Stimulated activated CD4-positive, alpha-beta T cell treated with anti-CD3 and anti-CD28 coated beads, Interleukin-15, amount 100 ng/mL, for 24 hours (primary cell): ENCODE measurements at places on chromosomes 11 and 22.

- DNase-seq, result no peak
These were observed 19.8 kb downstream of the USP35 start for GRCh38 chr11:78208257-78209165.

DNA sequence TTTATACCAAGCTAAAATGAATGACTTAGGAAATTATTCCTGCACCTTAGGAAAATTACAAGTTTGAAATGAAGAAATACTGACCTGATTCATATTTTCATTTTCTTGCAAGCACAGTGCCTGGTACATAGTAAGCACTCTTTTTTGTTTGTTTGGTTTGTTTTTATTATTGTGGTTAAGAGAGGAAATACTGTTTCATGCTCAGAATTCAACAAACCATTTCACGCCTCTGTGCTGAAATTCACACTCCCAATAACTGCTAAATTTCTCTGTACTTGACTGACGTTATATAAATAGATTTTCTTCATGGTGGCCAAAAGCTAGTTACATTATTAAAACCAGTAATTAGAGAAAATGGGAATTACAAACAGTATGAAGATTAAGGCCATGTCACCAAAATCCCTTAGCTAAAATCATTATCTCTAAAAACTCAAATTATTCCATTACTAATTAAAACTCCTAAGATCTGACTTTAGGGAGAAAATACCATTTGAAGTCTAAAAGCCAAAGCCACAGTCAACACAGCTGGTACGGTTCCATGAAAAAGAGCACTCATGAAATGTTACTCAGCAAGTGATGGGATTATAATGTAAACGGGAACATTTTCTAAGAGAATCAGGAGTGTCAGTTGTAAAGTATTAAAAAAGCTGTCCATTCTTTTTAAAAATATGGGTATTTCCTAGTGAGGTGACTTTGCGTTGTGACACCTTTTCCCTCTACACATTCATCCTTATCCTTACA, 77.8 kb upstream of the DDI1 start:
- no peak for DNase-seq

DNA sequence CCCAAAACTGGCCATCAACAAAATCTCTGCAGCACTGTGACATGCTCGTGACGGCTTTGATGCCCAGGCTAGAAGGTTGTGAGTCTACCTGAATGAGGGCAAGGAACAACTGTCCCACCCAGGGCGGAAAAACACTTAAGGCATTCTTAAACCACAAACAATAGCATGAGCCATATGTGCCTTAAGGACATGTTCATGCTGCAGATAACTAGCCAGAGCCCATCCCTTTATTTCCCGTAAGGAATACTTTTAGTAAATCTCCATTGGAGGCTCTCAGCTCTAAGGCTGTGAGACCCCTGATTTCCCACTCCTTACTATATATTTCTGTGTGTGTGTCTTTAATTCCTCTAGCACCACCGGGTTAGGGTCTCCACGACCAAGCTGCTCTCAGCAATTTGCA, 3.4 kb downstream of the CHORDC1 start:
- no peak for DNase-seq

- DNase-seq, result no peak
These were observed 88.1 kb downstream of the RTL6 start for GRCh38 chr22:44409974-44410316.

DNA sequence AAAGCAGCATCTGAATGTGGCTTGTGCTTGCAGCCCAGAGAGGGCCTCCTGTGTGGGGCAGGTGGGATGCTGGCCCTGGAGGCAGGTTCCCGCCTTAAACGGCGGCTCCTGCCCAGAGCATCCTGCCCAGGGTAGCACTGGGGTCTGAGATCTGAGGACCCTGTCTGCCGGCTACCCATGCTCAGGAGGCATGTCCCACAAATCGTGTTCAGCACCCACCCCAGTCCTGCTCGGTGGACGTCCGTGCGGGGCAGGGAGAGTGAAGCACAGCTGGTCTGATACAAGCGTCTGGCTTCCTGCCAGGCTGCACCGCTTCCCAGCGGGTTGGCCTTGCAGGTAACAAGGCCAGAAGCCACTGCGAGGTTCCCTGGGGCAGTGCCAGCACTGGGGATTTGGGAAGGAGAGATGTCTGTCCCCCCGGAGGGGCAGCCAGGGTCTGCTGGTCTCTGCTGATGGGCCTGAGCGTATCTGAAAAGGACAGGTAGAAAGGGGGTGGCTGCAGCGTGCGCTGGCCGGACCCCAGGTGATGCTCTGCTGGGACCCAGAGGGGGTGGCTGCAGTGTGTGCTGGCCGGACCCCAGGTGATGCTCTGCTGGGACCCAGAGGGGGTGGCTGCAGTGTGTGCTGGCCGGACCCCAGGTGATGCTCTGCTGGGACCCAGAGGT, 3.6 kb downstream of the TRABD start:
- no peak for DNase-seq

DNA sequence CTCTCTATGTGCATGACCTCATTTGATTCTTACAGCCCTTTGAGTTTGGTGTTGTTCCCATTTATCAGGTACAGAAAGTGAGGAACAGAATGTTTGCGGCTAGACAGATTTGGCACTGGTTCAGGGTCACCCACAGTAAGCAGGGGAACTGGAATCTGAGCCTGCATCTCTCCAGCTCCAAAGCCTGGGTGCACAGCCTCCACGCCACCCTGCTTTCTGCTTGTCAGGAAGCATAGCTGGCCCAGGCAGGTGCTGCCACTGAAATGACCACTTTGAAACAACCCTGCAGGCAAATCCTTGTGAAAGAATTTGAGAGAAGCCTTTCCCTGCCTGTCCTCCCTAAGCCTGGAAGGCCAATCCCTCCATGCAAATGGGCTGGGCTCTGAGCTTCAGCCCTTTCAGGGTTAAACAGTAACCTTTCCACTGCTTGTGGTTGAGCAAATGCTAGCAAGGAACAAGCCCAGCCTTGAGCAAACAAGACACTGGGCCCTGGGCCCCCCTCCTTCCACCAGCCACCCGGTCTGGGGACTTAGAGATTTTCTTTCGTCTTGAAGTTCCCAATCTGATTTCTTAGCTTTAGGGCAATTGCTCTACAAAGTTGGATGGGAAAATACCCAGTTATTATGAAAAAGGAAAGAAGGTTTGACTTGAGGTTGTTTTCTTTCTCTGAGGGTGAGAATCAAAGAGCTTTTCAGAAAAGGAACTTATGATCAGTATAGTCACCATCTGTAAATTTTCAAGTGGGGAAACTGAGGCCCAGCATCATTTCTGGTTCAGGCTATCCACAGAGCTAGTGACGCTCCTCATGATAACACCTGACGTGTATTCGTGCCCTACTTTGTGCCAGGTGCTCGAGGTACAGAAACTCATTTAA, 19.4 kb downstream of the EHF start:
- DNase-seq, result no peak

DNA sequence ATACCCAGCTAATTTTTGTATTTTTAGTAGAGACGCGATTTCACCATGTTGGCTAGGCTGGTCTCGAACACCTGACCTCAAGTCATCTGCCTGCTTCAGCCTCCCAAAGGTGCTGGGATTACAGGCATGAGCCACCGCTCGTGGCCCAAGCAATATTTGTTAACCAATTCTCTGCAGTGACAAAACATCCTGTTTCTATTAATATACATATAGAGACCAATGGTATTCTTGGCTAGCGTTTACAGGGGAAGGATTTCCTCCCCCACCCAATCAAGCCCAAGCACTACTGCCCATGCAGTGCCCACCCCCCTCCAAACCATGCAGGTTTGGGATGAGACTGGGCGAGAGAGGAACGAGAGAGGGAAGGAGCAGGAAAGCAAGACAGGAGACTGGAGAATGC, 53.1 kb downstream of the APOL3 start:
- DNase-seq, result no peak

- DNase-seq, result no peak
These were observed 55.2 kb upstream of the BARX2 start for GRCh38 chr11:129320494-129320893.

DNA sequence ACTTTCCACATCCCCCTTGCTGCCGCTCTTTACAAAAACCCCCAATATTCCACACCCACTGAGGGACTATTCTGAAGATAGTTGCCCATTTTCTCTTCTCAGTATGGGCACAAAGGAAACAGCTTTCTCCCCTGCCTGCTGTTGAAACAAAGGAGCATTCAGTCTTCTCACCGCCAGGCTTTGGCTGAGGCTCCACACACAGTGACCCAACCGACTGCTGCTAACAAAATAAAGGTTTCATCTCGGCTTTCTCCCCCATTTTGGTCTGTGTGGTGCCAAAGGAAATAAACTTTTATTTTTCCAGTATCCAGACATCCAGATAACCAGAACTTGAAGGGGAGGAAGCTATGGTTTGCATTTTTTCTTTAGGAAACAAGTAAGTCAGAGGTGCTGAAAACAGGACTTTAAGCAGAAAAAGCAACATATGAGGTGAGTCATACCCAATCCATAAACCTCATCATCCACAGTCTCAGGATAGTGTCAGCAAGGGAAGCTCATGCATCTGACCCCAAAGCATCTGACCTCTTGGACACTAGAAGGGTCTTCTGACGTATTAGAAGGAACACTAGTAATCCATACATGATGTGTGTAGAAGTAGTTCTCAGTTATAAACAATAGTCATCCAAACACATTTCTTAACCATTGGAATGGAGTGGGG, 6.4 kb downstream of the CLMP start:
- DNase-seq, result no peak

DNA sequence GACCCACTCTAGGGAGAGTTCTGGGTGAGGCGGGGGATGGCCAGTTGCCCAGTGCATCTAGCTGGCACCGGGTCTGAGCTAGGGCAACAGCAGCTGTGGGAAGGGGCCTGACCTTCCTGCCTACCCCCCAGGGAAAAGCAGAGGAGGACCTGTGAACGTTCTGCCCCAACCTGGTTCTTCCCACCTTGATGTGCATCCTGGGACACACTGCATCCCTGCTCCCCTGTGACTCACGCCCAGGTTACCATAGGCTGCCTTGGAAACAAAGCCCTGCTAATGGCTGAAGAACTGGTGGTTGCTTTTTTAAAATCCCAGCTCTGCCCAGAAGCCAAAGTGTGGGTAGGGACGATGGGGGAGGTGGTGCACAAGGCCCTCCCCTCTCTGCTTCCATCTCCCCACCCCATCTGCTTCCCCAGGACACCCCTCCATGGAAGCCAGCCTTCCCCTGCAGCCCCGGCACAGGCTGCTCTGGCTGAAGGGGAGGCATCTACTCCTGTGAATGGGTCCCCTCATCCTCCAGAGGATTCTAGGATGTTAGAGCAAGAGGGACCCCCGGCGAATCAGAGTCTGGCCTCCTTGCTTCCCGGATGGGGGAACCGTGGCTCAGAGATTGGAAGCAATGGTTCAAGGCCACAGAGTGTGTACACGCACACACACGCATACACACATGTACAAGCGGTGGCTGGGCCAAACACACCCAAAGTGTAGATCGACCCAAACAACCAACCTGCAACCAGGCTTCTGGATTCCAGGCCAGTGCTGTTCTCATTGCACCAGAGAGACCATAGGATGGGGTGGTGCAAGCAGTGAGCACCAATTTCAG, 7.6 kb upstream of the C11orf96 start:
- DNase-seq, result no peak

DNA sequence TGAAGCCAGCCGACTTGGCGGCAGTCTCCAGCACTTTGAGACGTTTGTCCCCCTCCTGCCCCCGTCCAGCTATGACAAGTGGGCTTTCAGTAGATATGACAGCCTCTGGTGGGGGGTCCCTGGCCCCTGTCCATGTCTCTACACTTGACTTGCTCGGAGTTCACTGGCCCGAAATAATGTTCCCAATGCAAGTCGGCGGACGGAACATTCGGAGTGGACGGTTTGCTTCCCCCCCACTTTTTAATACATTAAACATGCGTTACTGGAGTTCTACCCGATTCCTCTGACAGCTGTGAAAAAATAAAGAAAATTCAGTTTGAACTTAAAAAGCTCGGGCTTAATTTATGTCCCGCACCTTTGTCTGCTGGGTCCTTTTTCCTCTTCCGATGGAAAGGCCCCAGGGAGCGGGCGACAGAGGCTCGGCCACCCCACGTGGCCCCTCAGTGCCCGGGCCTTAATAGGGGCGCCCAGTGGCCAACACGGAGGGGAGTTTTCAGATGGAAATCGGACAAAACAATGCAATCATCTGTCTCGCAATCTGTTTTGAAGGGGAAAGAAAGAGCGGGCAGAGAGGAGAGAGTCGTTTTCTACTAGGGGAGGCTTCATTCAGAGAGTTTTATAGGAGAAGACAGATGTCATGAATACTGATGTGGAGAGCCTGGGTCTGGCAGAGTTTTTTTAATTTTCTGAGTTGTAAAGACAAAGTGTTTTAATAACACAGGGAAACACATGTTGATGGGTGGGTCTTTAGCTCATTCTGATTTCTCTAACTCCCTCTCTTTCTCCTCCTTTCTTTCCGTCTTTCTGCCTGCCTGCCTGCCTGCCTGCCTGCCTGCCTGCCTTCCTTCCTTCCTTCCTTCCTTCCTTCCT, 50.2 kb downstream of the SMIM38 start:
- no peak for DNase-seq

- peak; percentile 75 for DNase-seq
These were observed 39.4 kb downstream of the MICAL2 start for GRCh38 chr11:12149672-12150225.

GRCh38 chr11:15685306-15685705, 570.6 kb downstream of the INSC start:
- DNase-seq, result no peak

GRCh38 chr22:41215926-41216325, 10.8 kb downstream of the L3MBTL2 start:
- DNase-seq, result no peak

GRCh38 chr11:71281831-71282230, 29.5 kb upstream of the SHANK2 start:
- DNase-seq, result no peak

DNA sequence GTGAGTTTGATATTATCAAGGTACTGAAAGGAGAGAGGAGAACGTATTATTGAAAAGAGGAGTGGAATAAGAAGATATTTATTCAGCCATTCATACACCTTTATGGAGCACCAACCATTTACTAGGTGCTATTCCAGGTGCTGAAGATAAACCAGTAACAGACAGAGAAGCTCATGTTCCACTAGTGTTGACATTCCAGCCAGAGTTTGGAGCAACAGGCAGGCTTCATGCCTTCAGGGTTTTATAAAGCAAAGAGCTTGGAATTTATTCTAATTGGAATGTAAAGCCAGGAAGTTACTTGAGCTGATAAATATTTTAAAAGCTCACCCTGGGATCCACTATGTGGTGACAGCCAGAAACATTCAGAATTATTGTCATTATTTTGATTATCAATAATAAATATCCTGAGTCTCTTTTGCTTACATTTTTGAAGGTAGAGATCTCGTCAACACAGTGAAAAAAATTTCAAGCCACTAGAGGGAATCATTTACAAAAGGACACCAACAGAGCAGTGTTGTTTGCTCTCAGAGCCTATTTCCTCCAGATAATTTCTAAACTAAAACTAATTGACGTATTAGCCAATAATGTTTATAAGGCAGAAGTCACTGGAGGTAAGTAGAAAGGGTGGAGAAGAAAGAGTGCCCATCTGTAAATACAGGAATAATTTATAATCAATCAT, 172.0 kb downstream of the KCNA4 start:
- no peak for DNase-seq

DNA sequence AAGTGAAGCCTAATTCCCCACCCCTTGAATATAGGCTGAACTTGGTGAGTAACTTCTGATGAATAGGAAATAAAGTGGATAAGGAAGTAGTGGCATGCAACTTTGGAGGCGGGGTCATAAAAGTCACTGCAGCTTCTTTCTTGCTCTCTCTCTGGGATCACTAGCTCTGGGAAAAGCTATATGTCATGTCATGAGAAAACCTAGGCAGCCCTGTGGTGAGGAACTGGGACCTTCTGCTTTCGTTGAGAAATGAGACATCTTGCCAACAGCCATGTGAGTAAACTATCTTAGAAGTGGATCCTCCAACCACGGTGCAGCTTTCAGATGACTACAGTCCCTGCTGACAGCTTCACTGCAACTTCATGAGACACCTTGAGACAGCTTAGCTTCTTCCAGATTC, 15.7 kb downstream of the ZNF214 start:
- DNase-seq, result no peak
